ENCODE measurements at places on chromosomes 11 and 22.
A peak's percentile ranks its signal among the peaks of the same experiment; 100 is the strongest.

GRCh38 chr11:126809514-126810289 lies 190.9 kb downstream of the KIRREL3 start:
- no peak for DNase-seq

DNA sequence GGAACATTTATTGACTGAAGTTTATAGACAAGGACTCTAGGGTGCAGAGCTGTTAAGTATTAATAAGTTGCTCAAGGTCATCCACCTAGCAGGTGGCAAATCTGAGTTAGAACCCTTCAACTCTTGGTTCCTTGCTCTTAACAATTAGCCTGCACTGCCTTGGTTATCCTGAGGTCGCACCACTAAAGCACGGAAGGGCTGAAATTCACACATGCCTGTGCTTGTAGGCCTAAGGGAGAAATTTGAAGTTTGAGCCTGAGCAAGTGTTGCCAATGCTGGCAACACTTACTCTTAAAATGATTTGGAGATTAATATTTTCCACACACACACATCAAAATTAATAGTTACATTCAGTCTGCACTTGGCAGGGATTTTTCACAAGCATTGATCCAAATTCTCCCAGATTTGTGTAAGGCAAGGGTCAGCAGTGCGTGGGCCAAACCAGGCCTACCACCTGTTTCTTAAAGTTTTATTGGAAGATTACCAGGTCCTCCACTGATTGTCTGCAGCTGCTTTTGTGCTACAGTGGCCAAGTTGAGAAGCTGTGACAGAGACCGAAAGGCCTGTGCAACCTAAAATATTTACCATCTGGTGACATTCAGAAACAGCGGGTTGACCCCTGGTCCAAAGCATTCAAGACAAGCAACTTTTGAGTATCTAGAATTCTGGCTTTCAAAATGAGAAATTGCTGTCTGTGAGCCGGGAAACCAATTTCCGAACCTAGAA lies 16.3 kb downstream of the APOL5 start:
- no peak for DNase-seq

DNA sequence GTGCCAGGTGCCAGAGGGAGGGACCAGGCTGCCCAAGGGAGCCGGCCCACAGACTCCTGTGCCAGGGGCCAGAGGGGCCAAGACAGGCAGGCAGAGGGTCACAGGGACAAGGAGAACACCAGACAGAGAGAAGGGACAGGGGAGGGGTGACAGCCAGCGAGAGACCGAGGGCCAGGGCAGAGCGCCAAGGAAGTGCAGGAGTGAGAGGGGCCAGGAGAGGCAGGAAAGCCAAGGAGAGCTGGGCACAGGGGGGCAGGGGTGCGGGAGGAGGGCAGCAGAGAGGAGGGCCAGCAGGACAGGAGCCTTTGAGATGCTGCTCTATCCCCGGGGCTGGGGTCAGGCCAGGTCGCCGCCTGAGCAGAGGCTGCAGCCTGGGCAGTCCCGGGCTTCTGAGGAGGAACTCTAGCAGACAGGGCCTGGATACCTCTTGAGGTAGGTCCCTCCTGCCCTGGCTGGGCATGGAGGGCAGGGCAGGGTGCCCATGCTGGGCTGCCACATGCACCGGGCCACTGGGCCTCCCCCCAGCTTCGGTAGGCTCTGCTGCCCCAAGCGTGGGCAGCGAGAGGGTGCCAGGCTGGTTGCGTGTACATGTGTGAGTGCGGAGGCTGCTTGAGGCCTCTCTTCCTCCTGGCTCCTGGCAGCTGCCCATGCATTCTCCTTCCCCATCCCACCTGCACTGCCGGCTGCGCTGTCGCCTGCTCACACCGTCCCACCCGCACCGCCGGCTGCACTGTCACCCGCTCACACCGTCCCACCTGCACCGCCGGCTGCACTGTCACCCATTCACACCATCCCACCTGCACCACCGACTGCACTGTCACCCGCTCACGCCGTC lies 12.2 kb downstream of the LSP1 start:
- DNase-seq = no peak

- DNase-seq = no peak
Measured at GRCh38 chr11:43952401-43953342, 10.2 kb downstream of the C11orf96 start.

GRCh38 chr22:39518144-39518786 lies 2.1 kb upstream of the ATF4 start:
- DNase-seq = no peak

DNA sequence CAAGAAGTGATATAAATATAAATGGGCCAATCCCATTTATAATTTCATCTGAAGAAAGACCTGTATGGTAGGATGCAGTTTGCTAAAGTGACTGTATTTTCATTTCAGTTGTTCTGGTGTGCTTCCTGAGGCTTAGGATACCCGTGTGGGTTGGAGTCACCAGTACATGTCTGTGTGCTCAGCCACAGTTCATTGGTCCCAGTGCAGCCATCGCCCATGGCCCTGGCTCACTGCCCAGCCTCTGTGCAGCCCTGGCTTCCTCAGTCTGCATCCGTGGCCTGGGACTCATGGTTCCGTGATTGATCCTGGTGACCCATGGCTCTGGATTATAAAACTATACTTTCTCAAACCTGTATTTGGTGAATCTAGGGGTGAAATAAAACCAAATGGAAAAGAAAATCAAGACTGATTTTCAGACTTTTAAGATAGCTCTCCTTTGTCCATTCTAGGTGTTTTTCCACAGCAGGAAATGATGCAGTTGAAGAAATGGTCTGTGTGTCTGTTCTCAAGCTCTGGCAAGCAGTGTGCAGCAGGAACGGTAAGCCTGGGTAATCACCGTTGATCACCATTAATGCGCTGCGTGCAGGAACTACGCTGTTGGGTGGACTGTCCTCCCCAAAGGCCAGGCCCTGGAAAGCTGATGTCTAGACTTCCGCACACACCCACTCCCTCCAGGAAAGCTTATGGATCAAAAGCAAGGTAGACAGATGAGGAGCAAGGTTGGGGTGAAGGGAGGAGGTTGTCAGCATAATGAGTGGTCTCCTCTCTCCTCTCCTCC lies 27.2 kb downstream of the TTC12 start:
- no peak for DNase-seq

DNA sequence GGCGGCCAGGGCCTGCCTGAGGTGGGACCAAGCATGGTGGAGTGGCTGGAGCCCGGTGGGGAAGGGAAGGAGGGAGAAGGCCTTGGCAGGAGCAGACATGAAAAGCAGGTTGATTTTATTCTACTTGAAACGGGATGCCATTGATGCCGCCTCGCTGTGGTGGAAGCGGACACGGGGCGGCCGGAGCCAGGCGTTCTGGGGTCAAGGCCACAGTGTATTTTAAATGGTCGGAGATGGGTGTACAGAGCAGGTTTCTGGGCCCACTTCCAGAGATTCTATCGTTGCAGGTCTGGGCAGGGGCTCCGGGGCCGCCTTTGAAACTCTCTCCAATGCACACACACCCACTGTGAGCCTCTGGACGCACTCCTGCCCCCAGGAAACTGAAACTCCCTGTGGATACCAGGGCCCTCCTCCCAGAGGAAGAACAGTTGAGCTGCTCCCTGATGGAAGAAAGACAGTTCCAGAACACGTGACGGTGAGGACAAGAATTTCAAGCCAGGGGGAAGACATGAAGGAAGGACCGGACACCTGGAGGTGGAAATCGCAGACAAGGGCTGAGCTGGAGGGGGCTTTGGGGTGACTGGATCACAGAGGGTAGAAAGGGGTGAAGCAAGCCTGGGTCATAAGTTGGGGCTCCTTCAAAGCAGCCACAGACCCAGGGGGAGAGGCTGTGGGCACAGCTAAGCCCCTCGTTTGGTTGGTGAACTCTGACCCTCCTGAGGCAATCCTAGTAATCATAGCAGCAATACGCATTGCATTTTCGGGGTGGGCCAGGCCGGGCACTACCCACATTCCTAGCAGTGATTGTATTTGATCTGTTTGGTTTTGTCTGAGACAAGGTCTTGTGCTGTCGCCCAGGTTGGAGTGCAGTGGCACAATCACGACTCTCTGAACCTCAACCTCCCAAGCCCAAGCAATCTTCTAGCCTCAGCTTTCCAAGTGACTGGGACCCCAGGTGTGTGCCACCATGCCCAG lies 12.3 kb upstream of the LINC01488 start:
- DNase-seq = no peak

DNA sequence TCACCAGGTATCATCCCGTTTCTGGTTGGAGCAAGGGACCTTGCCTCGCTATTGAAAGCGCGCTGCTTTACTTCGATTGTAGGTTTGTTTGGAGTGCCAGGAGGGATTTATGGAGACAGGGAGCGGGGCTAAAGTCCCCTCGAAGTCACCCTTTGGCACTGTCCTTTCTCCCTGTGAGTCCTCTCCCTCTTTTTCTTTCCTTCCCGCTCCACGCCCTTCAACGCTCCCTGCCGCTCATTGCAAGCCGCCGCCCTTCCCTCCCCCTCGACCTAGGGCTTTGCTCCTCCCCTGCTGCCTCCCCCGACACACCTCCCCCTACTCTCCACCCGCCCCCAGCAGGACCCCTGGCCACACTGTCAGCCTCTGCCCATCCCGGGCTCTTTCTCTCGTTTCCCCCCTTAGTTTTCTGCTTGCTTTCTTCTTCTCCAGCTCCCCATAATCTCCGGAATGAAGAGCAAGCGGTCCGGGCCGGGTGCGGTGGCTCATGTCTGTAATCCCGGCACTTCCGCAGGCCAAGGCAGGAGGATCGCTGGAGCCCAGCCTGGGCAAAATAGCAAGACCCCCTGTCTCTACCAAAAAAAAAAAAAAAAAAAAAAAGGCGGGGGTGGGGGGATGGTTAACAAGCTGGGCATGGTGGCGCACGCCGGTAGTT lies 41.0 kb downstream of the AHNAK start:
- no peak for DNase-seq

- no peak for DNase-seq
Measured at GRCh38 chr22:29313576-29314466, 1.7 kb downstream of the RASL10A start.

DNA sequence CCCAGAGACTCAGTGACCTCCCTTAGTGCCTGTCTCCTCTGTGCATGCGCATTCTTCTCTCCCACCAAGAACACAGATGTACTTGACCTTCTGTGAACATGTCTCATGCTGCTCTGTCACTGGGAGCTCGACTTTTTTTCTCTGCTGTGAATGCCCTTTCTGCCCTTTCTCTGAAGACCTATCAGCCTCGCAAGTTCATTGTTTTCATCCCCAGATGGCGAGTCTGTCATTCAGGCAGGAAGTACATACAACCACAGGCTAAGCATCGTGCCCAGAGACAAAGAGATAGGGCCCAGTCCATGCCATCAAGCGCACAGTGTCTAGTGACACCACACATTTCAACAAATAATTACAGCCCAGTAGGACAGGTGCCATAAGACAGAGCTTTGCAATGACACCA lies 50.4 kb upstream of the RAB1B start:
- DNase-seq = no peak

DNA sequence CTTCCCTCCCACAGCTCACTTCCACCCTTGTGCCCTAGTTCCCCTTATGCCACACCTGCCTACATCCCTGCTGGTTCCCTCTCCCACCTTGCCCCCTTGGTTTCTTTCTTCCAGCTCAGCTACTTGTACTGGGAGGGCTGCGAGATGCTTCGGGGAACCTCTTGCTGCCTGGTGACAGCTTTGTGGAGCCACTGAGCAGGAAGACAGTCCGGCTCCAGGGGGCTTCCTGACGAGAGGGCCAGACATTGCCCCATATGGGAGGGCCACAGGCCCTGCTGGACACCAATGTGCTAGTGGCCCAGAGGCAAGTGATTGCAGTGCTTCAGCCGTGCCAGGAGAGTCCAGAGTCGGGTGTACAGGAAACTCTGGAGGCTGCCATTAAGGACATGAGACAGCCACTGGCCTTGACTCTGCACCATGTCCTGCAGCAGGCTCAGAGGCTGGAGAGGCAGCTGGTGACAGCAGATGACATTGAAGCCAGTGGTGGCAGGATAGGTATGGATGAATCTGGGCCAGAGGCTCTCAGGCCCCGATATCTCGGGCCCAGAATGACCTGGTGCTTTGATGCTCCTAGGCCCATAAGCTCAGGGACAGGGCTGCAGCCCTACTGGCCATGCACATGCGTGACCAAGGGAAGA lies 54.3 kb downstream of the BTG4 start:
- DNase-seq = peak; percentile 49

GRCh38 chr11:65919573-65920371 lies 546 bp downstream of the DRAP1 start:
- no peak for DNase-seq

- DNase-seq = no peak
Measured at GRCh38 chr11:75706260-75706729, 11.3 kb upstream of the MOGAT2 start.

- no peak for DNase-seq
Measured at GRCh38 chr22:22226448-22227187, 18.0 kb upstream of the VPREB1 start.

- peak; percentile 85 for DNase-seq
Measured at GRCh38 chr11:20158597-20159257, 1.5 kb downstream of the DBX1 start.

DNA sequence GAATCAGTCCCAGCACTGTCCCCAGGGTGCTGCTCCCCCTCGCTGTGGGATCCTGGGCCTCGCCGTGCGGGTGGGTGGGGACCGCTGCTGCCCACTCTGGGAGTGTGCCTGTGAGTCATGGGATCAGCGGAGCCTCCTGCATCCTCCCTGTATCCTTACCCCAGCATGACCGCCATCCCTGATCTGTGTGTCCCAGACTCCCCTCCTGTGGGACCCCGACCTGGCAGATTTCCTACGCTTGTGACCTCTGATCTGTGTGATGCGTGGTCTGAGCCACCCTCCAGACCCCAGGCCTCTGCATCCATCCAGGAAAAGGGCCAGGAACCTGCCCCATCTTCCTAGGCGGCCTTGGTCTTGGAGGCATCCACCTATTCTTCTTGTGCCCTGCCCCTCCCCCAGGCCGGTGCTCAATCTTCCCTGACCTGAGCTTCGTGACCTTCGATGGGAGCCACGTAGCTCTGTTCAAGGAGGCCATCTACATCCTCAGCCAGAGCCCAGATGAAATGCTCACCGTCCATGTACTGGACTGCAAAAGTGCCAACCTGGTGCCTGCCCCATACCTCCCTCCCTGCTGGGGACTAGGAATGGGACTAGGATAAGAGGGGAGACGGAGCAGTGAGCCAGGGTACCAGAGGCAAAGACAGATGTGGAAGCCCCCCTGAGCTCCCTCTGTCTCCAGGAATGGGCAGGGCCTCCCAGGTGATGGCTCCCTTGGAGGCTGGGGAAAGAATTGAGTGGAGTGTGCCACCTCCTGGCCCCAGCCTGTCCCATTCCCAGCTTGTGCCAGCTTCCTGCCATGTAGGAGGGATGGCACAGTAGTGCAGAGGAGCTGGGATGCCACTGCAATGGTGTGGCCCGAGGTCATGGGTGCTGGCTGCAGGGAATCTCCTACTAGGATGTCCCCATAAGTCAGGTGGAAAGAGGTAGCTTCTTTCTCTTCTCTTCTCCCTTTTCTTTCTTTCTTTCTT lies 65.4 kb downstream of the OTOG start:
- no peak for DNase-seq

DNA sequence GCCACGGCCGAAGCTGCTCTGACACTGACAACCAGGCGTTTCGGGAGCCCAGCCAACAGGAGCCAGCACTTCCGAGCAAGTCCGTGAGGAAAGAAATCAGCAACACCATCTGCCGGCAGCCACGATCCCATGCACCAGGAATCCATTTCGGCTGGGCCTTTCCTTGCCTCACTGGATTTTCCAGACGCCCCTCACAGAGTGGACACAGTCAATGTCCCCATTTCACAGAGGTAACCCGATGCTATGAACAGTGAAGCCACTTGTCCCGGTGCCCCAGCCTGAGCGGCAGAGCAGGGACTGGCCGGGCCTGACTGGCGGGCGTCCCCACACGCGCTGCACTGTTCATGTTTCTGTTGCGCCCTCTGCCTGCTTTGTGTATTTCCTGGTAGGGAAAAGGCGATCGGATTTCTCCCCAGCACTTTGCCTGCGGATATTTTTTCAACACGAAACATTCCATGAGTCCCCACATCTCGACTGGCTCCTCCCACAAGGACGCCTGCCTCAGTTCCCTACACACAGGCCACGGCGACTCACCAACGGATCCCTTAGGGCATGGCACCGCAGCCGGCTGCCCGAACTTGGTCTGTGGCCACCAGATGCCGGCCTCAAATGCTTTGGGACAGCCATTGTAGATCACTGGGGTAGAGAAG lies 55.3 kb downstream of the TRMU start:
- no peak for DNase-seq
